ENCODE measurements at places on chromosomes 6 and 20.

- no peak for DNase-seq
These were observed 593.4 kb downstream of the UTRN start for GRCh38 chr6:144878577-144878976.

DNA sequence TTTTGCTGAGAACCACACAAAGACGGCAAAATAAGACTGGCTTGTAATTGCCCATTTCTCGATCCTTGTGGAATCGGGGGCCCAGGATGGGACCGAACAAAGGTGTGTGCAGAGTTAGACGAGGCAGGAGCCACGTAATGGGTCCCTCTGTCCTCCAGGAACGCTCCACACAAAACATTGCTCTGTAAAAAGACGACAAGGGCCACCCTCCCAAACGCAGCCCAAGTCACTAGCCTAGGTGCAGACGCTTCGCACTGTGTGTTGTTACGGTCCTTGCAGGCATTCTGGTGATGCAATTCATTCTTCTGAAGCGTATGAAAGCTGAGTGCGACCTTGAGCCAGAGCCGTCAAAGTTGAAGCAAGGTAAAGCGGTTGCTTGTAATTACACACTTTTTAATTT is 363.4 kb downstream of the TAF4 start:
- DNase-seq: no peak

- no peak for DNase-seq
These were observed 17.6 kb upstream of the CDKN1A start for GRCh38 chr6:36660771-36661471.

DNA sequence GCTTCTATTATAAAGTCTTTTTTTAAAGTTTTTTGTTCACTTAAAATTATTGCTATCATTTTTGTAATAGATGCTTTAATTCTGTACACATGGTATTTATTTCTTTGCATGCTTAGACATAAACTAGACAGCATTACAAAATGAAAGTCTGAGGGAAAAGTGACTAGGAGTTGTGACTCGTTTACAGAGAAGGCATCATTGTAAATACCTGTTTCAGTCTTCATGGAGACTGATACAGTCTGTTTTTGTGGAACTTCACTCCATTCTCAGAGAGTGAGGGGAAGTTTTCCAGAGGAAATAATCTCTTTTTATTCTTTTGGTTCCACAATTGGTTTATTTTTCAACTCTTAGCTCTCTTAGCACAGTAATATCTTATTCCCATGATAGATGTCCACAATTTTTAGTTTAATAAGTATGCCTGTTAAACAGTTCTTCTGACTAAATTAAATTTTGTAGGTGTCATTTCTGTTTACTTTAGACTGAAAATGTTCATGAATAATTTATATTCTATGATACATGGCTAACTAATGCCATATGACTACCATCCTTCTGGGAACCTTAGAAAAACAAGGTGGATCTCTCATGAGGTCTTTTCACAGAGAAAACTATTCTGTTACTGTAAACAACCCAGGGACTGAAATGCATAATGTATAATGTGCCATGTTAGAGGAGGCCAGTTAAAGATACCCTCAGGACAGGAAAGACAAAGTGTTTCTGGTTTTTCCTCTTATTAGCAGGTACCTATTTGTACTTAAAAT is 69.2 kb downstream of the MYO6 start:
- no peak for DNase-seq

- DNase-seq: no peak
These were observed 2.0 kb downstream of the TBX18 start for GRCh38 chr6:84762220-84763002.

GRCh38 chr6:155187994-155188706 is 75.7 kb upstream of the CLDN20 start:
- DNase-seq: no peak

- DNase-seq: no peak
These were observed 71.5 kb downstream of the RPP40 start for GRCh38 chr6:4932228-4932903.

- DNase-seq: no peak
These were observed 8.5 kb upstream of the TUBB2A start for GRCh38 chr6:3165631-3166534.

DNA sequence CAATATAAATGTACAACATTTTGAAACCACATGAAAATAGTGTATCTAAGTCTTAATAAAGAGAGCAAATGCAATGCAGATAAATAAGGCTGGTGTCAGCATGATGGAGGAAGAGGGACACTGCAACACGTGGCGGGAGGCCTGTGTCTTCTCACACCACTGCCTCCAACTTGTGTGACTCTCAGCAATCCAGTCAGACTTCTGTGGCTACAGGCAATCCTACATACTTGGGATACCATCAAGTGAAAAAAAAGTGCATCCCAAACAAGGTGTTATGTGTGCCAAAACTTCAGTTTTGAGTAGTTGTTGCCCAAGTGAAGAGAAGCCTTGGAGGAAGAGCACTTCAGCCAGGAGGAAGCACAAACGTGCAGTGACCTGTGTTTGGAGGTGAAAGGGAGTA is 68.6 kb downstream of the PKIB start:
- no peak for DNase-seq

Data from AML-193 (cell line).